ENCODE measurements at places on chromosomes 4 and X. TPM values are rescaled to one million over a fixed set of nuclear protein-coding genes. Genes with fewer than 3 reads are reported as not detected.

Gene PLP1
- total RNA-seq = 19.4 TPM

Gene SPARCL1
- total RNA-seq = 32.2 TPM

Gene TLR8
- 0.31 TPM for total RNA-seq

Gene MCTS1
- total RNA-seq = 32.2 TPM

Gene NPY5R
- 13.1 TPM for total RNA-seq

Gene GATA1
- not detected for total RNA-seq

Gene ARHGEF9
- 91.4 TPM for total RNA-seq

Gene IBSP
- total RNA-seq = not detected

Gene PCDH11X
- 141 TPM for total RNA-seq

Gene AKAP14
- not detected for total RNA-seq

Measured in parietal lobe (tissue), 2 donors.